ENCODE measurements at places on chromosomes 4 and X.
A peak's percentile ranks its signal among the peaks of the same experiment; 100 is the strongest.

DNA sequence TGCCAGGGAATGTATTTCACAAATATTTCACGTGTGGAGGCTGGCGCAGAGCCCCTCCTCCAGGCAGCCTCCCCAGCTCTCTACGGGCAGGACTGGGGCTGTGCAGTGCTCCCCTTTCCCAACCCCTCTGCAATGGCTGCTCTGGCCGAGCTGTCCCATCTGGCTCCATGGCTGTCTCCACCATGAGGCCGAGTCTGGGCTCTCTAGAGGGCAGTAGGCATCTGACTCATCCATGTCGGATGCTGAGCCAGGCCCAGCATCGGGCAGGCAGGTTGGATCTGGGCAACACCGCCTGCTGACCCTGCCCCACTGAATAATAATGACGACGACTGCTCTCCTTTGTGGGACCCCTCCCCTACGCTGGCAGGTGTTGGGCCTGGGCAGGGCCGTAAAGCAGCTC, 11.0 kb upstream of the SH3TC1 start:
- peak; percentile 58 for DNase-seq

DNA sequence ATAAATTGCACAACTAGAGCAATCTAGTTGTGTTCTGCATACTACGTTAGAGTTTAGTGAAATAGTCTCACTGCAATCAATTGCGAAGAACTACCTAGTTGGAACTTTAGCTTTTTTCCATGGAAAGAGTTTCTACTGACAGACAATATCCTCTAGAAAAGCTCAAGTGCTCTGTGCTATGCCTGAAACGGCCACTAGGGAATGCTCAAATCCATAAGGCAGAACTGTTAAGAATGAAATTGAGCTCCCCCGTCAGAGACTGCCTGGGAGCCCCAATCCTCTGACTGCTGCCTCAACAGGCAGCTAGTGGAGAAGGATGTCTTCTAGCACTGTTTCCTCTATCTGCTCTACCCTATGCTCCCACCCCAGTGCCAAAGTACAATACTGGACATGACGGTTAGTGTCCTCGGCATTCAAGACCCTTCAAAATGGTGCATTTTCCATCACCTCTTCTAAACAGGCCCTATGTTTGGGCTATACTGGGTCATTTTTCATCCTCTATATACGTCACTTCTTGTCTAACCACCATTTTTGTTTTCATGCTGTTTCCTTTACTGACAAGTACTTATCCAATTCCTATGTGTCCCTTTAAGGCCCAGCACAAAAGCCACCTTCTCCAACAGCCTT, 35.3 kb downstream of the FRMD7 start:
- DNase-seq = peak; percentile 81

GRCh38 chr4:146112389-146112788, 63.1 kb upstream of the LSM6 start:
- no peak for DNase-seq

DNA sequence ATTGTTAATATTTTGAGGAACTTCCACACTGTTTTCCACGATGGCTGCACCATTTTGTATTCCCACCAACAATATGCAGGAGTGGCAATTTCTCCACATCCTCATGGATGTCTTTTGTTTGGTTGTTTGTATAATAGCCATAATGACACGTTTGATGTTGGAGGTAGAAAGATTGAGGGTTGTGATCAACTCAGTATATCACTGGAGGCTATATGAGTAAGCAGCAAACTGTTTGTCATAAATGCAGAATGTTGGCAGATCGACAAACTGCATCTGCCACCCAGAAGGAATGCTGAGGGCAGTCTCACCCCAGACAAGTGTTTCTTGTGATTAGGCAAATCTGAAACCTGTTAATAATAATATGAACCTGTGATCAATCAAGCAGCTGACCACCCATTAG, 243.9 kb upstream of the WDFY3 start:
- no peak for DNase-seq

DNA sequence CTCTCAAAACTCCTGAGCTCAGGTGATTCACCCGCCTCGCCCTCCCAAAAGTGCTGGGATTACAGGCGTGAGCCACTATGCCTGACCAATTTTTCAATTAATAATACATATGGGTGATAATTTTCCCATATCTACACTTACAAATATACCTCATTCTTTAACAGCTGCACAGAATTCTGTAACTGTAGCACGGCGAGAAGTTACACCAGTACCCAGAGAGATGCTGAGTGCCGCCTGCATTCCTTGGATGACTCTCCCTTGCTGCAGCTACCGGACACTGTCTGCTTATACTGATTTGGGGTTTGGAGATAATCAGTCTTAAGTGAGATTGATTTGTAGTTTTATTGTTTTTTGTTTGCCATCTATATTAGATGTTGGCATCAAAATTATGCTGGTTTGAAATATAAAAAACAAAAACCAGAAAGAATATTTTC, 5.8 kb downstream of the TIFA start:
- DNase-seq = no peak

DNA sequence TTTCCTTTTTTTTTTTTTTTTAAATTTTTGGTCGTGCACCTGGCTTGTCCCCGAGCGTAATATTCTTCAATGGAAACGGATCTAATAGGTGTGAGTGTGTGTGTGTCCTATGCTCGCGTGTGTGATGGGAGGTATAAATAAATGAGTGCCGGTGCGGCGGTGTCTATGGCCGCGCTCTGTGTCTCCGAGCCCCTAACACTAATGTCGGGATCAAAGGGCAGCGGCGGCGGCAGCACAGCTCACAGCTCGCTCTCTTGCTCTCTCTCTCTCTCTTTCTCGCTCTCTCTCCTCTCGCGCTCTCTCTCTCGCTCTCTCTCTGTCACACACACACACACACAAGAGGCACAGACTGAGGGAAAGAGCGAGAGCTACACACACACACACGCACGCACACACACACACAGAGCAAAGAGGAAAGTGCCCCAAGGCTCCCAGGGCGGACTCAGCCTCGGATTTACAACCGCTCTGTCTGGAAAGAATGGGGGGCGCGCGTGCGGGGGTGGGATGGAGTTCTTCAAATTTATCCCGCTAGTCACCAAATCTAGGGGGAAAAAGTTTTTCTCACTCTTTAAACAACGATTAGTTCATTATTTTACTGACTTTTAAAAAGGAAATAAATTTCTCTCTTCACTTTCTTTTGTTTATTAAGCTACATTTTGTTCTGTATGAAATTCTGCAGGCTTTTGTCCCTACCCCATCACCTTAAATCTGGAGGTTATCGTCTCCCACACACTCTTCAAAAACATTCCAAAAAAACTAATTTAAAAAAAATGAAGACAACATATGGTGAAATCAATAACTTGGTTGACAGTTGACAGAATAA, at the start of gene ZNF827:
TSS of gene ZNF827 (minus strand) at position 206 of the 823 bp plus-strand sequence. CDS start 416 bp downstream, outside the sequence.
- peak; percentile 92 for DNase-seq

DNA sequence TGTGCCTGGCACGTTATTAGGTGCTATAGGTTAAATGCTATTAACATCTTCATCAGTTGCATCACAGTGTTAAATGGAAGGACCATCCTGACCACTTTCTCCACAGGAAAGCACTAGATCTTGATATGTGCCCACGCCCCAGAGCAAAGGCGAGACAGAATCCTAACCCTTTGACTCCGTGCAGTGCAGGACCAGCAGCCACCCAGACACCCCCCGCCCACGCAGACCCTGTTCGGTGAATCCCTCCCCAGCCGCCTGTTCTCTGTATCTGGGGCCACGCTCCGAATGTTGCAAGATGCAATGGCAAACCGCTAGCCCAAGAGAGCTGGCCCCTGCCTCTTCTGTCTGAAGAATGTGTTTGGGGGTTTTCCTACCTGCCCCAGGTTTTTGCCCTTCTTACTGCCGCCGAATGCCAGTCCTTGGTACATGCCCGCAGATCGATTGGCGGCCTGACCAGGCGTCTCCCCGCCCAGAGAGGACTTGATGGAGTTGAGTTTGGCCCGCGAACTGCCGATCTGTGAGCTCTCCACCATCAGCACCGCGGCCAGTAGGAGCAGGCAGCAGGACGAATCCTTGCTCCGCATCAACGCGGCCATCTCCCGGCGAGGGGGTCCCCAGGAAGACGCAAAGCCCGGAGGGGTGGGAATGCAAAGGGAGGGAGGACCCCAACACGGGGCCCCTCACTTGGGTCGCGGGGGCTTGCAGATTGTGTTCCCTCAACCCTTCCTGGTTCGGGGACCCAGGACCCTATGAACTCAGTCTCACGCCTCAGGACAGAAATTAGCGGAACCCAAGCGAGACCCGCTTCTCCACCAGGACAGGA, 906 bp downstream of the DKK2 start:
- peak; percentile 54 for DNase-seq

GRCh38 chrX:135302269-135302873, 6.9 kb upstream of the ETDC start:
- no peak for DNase-seq

GRCh38 chr4:145186729-145187128, 6.3 kb upstream of the OTUD4 start:
- DNase-seq = no peak

DNA sequence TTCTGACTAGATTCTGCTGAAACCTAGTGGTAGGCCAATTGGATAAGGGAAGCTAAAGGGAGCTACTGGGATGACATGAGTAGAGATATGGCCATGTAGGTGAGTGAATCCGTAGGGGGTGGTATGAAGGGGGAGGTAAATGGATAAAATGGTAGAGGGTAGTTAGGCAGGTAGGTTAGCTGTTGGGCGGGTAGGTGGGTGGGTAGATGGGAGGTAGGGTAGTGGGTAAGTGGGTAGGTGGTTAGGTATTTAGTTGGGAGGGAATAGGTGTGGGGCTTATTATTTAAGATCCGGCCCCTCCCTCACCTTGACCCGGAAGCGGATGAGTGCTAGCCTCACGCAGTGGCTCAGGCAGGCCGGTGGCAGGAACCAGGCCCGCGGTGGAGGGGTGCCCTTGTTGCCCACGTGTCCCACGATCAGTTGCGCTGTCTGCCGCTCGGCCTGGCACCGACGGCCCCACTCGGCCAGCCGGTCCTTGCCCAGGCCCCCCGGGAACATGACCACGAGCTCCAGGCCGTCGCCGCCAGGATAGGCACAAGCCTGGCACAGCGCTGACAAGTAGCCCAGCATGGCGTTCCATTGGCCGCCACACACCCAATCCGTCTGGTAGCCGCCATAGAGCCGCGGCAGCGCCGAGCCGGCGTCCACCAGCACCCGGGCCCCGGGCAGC, 725 bp downstream of the FAM120C start:
- DNase-seq = peak; percentile 21

- DNase-seq = no peak
Measured at GRCh38 chr4:68184923-68185322, 55.3 kb upstream of the TMPRSS11F start.

DNA sequence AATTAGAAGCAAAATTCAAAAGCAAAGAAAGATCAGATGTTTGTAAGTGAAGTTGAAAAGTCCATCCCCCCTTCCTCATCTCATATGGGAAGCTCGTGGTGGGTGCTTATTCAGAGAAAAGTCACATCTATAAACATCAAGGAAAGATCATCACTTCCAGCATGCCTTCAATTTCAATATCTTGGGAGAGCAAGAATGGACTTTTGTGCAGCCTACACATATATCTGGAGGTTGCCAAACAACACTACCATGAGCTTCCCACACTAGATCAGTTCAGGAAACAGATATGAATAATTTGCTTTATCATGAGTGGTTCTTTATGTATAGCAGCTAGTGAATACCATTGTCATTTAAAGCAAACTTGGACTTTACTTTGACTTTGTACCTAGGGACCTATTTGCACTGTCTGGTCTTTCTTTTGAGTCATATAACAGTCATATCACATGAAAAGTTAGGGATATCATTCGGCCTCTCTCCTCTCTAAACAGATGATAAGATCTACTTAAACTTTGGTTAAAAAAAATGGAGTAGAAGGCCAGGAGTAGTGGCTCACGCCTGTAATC, 5.6 kb upstream of the TBL1X start:
- DNase-seq = no peak

DNA sequence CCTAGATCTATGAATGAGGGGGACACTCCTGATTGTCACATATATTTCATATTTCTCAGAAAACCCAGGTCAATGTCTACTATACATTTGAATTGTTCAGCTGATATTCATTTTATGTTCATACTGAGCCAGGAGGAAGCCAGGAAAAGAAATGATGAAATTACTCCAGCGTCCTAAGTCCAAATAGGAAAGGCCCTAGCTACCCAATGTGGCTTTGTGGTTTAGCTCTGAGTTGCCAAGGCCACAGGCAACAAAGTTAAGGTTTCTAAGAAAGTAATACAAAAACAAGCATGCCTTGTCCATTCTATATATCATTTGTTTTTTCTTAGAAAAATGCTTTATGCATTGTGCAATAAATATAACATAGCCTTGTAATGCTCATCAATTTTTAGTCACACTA, 4.5 kb upstream of the CSN2 start:
- DNase-seq = no peak

DNA sequence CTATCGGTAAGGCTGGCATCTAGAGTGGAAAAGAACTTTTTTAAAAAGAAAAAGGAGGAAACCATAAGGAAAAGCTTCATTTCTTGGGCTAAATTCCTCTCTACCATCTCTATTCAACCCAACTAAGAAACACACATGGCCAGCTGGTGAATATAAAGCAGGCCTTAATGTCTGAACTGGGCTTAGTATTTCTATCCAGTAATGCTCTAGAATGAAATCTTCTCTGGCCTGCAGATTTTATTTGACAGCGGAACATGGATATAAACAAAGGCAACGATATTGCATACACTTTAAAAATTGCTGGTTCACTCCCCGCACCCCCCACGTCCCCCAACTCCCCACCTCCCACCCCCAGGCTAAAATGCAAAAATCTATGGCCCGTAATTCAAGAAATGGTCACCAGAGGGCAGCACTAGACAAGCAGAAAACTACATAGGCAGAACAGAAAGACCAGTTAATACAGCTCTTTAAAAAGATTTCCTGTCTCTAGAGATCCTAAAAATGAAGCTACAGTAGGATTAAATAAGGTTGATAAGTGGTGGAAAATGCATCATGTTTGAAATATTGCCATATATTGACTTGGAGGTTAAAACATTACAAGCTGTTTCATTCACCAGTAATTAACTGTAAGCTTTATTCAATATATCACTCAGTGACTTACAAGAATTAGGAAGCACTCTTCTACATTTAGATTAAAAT, 155.2 kb upstream of the GALNT7 start:
- peak; percentile 68 for DNase-seq

- no peak for DNase-seq
Measured at GRCh38 chr4:159239629-159240028, 136.8 kb downstream of the RAPGEF2 start.

- DNase-seq = no peak
Measured at GRCh38 chr4:140659943-140660700, 91.4 kb upstream of the UCP1 start.

DNA sequence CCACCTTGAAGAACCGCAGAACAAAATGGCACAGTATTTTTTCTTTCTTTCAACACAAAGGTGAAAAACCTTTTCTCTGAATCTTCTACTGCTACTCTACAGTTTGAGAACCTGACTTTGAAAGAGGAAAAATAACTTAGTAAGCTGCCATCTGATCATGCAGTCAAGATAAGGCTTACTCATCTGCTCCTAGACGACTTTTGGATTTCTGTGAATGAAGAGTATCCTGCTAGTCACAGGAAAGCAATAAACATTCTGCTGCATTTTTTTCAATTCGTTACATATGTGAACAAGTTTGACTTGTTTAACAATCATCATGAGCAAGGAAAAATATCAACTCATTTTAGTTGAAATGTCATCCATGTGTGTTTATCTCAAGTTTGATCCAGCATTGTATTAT, 25.2 kb downstream of the TIGD2 start:
- DNase-seq = no peak

GRCh38 chrX:19686876-19687275, 171.6 kb upstream of the MAP3K15 start:
- no peak for DNase-seq
